ENCODE measurements at places on chromosomes 16 and 17.

DNA sequence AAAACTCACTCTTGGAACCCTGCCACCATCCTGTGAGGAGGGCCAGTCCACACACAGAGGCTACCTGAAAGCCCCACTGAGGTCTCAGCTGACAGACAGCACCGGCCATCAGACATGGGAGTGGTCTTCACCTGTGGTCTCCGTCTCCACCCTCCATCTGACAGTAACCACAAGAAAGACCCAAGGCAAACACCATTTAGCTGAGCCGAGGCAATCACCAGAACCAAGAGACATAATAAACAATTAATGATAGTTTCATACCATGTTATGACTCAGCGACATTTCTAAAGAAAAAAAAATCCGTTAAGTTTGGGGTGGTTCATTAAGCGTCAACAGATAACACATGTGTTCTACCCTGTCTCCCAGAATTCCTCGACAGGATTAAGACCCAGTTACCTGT is 6.1 kb upstream of the EVPLL start:
- no peak for DNase-seq

DNA sequence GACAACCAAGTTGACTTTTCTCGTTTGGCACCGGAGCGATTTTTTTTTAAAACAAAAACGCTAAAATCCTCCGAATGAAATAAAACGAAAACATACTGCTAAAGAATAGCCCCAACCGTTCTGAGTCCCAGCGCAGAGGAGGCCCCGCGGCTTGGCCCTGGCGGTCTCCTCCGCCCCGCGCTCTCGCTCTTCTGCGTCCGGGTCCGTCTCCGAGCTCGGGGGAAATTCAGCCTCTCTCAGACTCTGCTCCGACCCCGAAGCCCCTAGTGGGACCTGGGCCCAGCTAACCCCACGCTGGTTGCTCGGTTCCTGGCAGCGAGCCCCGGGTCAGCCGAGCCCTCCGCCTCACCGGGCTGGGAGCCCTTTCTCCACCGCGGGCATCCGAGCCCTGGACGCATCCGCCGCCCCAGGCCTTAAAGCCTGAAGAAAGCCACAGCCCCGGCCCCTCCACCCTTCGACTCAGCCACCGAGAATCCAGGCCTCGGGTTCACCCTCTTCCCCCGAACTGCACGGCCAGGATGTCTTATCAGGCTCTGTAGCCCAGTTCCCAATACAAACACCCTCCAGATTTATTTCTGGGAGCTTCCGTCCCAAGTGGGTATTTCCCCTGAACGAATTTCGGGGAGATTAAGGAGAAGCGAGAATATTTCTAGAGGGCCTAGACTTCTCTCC is 1.2 kb downstream of the TBX2 start:
- no peak for DNase-seq

DNA sequence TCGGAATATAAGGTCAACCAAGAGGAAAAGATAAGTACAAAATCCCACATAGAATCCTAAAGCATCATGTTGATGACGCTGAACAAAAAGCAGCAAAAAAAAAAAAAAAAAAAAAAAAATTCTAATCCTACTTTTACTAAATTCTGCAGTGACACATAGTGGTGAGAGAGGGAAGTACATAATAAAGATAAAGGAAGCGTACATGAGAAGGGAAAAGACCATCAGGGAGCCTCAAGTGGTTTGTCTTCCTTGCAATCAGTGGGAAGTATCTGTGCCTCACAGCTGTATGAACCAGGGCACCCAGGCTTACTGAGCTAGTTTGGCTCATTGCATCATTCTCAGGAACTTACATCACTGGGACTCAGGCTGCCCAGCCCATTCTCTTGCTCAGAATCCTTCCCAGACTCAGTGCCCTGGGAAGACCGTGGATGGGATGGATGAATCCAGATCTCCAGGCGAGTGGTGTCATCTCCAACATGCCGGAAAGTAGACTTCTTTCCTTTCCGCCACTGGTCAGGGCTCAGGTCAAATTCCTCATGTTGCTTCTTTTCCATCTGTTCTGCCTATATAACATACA is 21.2 kb downstream of the SMG6 start:
- no peak for DNase-seq

- no peak for DNase-seq
Measured at GRCh38 chr16:80408014-80408413, 132.8 kb upstream of the DYNLRB2 start.

DNA sequence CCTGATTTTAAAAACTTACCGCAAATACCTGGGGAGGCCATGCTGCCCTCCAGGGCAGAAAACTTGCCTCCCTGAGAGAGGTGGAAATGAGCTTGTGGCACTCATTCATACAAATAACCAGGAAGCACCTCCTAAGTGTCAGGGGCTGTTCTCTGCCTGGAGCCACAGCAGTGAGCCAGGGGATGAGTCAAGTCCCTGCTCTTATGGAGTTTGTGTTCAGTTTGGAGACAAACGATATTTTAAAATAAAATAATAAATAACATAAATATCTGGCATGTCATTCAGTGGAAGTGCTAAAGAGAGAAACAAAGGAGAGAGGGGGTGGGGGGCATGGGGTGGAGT is 313.8 kb downstream of the C16orf95 start:
- no peak for DNase-seq

DNA sequence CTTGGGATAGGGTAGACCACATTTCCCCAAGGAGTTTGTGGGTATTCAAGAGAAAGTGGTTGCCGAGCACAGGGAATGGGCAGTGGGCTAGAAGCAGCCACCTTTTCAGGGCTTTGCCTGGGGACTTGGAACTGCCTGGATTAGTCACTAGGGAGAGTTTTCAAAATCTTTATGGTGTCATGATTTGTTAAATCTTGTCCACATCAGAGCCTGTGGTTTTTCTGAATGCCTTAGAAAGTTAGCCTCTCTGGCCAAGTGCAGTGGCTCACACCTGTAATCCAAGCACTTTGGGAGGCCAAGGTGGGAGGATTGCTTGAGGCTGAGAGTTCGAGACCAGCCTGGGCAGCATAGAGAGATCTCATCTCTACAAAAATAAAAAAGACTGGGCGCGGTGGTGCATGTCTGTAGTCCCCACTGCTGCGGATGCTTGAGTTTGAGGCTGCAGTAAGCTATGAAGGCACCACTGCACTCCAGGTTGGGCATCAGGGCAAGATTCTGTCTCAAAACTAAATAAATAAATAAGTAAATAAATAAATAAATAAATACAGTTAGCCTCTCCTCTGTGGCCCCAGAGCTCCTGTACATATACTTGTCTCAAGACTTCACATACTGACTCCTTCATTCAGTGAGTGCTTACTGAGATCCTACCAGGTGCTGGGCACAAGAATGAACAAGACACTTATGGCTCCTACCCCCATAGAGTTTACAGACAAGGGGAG is 76.3 kb upstream of the HNF1B start:
- no peak for DNase-seq

GRCh38 chr17:13244513-13244912 is 226.7 kb upstream of the ELAC2 start:
- DNase-seq: no peak

GRCh38 chr16:23072084-23072599 is 77.1 kb downstream of the USP31 start:
- no peak for DNase-seq

GRCh38 chr17:3639981-3640596 is 3.5 kb downstream of the CTNS start:
- no peak for DNase-seq

DNA sequence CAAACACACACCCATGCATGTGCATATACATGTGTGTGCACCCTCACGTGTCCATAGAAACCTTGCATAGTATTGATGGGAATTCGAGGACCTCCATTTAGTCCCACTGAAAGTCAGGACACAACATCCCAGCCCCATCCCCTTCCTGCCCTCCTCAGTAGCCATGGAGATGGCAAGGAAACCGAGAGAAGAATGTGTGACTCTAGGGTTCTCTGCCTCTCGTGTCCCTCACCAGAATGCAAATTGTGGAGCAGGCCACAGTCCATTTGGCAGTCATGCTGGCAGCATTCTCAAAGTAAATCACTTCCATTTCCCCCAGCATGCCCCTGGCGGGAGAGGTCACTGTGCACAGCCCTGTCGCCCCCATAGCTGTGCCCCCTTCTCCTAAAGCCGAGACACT is 141.1 kb downstream of the MSI2 start:
- no peak for DNase-seq

DNA sequence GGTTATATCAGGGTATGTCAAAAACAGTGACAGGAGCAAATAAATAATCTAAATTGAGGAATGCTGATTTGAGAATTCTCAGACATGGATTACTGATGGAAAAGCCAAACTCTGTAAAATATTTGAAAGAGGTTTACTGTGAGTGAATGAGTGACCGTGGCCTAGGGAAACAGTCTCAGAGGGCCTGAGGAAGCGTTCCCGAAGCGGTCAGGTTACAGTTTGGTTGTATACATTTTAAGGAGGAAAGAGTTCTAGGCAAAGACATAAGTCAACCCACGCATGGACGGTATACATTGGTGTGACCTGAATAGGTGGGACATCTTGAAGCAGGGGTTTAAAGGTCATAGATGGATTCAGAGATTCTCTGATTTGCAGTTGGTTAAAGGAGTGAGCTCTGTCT is 771.7 kb downstream of the KCNJ18 start:
- no peak for DNase-seq

DNA sequence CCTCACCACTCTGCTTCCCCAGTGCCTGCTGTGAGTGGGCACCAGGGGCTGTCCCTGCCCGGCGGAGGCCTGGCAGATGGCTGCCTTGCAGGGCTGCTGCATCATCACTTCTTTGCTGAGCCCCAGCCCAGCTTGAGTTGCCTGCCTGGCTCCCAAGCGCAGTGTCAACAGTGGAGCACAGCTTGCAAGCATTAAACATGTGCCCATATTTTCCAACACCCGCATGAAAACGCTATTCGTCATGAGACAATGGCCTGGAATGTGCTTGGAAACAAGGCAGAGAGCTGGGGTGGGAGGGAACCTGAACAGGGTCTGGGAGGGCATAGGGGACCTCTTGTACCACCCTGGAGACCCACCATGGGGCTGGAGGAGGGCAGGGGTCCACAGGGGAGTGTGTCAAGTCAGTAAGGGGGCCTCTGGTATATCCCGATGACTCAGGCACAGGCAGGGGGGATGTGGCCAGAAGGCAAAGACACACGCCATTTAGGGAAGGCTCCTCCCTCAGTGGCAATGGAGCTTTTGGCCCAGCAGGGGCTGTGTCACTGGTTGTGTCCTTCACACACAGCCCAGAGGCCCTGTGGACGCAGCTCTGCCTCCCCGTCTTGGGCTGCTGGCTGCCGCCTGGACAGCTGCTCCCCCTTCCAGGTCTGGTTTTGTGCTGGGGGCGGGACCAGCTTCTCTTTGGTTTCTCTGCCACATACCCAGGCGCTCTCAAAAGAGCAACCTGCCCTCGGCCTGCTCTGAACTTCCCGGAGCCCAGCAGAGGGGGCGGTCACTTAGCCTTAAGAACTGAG is 17.4 kb upstream of the MTSS2 start:
- no peak for DNase-seq

DNA sequence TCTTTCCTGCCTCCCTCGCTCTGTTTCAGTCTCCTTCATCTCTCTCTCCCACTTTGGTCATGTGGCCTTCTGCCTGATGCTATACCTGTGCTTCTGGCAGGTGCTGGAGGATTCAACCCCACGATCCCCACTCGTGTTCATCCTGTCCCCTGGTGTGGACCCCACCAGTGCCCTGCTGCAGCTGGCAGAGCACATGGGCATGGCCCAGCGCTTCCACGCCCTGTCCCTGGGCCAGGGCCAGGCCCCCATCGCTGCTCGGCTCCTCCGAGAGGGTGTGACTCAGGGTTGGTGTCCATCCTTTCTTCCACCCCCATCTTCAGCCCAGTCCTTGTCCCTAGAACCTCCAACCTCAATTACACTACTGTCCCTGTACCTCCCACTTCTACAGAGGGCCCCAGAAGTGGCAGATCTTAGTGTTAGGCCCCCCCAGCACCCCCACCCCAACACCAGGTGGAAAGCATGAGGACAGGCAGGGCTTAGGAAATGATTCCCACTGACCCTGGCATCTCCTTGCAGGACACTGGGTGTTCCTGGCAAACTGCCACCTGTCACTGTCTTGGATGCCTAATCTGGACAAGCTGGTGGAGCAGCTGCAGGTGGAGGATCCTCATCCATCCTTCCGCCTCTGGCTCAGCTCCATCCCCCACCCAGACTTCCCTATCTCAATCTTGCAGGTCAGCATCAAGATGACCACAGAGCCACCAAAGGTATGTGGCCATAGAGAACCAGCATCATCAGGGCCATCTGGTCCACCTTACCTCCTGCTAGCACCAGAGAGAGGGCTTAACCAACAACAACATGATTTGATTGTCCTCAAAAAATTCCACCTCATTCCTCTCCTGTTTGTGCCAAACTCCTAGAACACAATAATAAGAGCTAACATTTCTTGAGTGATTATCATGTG is 9.7 kb upstream of the KDM6B start:
- DNase-seq: no peak

- DNase-seq: no peak
Measured at GRCh38 chr16:48113001-48113400, 42.8 kb downstream of the ABCC12 start.
